ENCODE measurements at places on chromosomes 2 and 18.

DNA sequence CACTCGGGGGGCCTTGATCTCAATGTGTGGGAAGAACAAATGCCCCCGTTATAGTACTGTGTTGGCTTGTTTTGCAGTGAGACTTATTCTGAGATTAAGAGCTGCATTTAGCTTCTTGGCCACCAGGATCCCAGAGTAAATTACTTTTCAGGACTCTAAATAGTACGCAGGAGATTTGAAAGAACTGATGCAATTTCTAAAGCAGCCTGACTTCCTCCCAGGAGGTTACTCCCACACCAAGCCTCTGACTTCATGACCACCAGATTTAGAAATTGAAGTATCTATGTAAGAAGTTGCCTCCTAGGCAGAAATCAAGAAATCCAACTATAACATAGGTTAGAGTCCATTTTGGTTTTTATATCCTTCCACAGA lies 67.0 kb downstream of the FEZ2 start:
- no peak for DNase-seq

- no peak for DNase-seq
Measured at GRCh38 chr2:195330513-195330956, 326.5 kb upstream of the SLC39A10 start.

DNA sequence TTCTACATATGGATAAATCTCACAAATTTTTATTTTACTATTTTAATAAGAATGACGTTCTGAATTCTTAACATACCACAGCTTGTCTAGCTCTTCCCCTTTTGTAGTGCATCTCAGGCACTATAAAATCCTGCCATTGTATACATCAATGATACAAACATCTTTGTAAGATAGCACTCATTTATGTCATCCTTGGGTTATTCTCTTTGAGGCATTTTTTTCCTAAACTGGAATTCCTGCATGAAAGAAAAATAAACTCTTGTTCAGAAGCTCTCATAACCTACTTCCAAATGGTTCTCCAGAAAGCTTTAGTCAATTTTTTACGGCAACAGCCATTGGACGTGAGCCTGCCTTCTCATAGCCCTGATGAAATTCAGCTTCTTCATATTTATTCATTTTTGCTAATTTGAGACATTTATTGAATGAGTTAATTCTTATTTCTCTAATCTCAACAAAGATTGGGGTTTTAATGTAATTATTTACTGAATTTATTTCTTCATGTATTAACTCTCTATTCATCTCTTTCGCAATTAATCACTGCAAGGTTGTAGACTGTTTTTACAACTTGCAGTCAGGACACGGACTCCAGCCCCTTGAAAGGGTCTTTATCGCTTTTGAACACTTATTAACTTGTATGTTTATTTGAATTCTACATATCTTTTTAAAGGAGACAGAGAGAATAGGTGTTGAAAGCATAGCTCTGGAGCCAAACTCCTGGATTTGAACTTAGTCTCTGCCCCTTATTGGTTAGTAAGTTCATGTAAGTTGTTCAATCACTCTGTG lies 57.6 kb upstream of the PARD3B start:
- no peak for DNase-seq

DNA sequence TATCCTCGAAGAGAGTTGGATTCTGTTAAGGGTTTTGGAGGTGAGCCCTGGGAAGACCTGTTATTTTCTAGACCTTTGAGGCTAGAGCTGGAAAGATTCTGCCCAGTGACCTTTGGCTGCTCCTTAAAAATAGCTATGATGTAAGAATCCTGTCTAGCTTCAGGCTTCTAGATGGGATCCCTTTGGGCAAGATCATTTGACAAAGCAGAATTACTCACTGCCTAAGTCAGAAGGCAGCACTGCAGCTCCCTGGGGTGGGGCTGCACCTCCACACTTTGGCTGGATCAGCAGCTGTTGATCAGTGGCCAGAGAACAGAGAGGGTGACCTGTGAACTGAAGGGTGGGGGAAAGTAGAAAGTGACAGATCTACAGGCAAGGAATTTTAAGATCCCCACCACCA lies 103.8 kb downstream of the ASAP2 start:
- peak; percentile 49 for DNase-seq

DNA sequence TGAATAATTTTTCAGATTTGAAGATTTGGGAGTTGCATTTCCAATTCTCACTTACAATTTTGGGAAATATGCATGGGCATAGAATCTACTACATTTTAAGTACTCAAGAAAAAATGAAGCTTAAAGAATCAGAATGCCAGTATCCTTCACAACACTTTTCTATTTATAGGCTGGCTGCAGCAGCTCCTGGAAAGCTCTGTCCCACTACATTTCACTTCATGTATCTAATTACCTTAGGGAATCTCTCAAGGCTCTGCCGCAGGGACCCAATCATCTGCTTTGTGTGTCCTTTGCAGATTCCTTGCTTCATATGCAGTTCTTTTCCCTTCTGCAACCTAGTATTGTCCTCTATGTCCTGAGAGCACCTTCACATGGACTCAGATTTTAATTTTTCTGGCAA lies 102.9 kb downstream of the NUP35 start:
- no peak for DNase-seq

- peak; percentile 65 for DNase-seq
Measured at GRCh38 chr18:8609659-8610458, 622 bp downstream of the RAB12 start.

DNA sequence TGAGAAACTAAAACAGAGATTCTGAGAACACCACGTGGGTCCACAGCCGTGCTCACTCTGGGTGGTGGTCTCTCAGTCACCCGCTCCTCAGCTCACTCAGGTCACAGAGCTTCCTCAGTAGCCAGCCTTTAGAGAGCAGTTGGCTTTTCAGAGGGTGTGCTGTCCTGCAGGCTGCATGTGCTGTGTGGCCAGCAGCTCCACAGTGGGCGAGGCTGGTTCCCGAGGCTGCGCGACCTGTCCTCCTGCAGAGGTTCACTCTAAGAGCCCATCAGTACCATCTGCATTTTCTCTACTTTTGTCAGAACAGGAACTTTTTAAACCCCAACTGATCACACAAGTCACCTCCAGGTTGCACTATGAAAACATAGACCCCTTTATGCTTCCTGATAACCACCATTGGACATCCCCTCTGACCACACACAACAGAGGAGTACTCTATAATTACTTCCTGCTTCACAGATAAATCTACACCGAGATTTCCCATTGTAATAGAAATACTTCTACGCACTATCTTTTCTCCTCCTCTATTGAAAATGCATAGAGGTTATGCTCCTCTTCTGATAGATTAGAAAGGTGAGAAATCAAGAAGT lies 93.1 kb downstream of the GYPC start:
- DNase-seq: no peak

- DNase-seq: peak; percentile 70
Measured at GRCh38 chr2:26471766-26472706, 5.9 kb downstream of the OTOF start.

DNA sequence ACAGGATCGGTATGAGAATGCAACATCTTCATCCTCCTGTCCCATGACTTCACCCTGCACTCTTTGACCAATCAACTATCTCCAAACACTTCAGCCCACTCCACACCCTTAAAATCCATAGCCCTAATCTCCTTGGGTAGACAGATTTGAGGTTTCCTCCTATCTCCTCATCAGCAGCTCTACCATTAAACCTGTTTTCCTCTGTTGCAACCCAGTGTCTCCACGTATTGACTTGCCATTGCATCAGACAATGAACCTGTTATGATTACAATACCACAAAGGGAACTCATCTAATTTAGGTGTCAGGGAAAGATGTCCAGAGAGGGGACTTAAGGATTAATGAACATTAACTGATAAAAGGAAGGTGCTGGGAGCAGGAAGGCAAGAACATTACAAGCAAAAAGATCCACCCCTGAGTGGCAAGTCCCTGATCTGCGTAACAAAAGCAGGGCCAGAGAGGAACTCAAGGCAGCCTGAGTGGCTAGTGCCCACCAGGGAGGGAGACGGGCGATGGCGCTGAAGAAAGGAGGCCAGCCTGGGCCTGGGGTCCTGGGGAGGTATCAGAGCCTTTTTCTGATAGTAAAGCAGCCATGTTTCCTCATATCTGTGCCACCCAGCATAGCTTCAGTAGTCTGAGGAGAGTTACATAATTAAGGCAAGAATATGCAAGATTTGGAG lies 44.6 kb downstream of the AKAIN1 start:
- no peak for DNase-seq

- DNase-seq: no peak
Measured at GRCh38 chr18:63187791-63188460, 131.6 kb downstream of the BCL2 start.

Data from SK-N-SH (cell line).